Coronary artery (tissue), 2 donors: ENCODE measurements at places on chromosomes 5 and 9.
A peak's percentile ranks its signal among the peaks of the same experiment; 100 is the strongest.

GRCh38 chr9:130041648-130042405 is 1.2 kb downstream of the FNBP1 start:
- peak; percentile 75 for DNase-seq

DNA sequence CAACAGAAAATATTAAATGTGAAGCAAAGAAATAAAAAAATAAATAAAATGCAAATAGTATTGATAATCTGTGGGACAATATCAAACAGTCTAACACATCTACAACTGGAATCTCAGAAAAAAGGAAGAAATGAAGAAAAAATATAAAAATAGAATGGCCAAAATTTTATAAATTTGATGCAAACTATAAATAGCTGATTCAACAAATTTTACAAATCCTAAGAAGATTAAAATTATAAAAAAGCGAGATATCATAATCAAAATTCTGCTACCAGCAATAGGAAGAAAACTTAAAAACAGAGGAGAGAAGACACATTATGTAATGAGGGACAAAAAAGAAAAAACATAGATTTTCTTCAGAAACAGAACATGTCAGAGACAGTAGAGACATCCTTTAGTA is 129.2 kb upstream of the IRX1 start:
- no peak for DNase-seq

- no peak for DNase-seq
These were observed 82.8 kb downstream of the SLC1A3 start for GRCh38 chr5:36689225-36689624.

DNA sequence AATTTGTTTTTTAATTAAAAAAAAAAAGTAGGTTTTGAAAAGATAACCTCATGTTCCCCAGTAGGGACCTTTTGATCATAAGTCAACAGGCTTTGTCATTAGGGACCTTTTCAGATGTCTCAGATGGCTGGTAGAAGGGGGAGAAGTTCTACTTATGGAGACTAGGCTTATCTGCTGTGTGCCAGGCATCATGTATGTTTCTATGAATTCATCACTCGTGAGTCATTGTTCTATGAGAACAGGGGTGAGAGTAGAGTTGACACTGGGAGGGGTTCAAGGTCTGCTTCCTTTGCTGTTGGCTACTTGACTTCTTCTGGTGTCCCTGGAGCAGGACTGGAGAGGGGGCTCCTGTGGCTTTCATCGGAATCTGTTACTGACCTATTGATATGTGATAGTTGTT is 138.8 kb downstream of the KDM4C start:
- no peak for DNase-seq

GRCh38 chr5:80124121-80124918 is 89.2 kb downstream of the THBS4 start:
- no peak for DNase-seq

DNA sequence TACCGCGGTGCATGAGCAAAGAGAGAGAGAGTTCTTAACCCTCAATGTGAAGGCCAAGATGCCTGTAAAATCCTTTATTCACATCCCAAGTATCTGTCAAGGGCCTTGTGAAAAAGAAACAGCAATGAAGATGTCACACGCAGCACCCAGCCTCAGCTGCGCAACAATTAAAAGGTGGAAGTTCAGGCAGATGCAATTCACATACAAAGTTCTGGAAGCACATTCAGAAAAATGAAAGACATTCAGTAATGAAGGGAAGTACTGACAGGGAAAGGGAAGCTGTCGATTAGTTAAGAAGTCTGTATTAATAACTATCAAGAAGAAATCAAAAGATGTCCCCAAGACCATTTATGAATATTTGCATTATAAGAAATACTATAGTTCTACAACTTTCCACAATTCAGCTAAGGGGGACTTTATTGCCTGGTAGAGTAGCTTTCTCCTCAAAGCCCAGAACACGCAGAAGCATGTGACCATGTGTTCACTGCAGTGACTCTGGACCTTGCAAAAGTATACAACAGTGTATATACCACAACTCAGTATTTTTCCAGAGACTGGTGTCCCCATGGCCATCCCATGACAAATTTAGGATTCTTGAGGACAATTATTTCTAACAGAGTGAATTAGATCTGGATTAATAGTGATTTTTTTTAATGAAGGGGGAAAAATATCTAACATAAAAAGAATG is 137.5 kb downstream of the CDK5RAP2 start:
- DNase-seq = no peak

- no peak for DNase-seq
These were observed 92.5 kb downstream of the MACROH2A1 start for GRCh38 chr5:135306557-135306956.

- DNase-seq = no peak
These were observed 11.7 kb upstream of the SPINK14 start for GRCh38 chr5:148156609-148157008.

DNA sequence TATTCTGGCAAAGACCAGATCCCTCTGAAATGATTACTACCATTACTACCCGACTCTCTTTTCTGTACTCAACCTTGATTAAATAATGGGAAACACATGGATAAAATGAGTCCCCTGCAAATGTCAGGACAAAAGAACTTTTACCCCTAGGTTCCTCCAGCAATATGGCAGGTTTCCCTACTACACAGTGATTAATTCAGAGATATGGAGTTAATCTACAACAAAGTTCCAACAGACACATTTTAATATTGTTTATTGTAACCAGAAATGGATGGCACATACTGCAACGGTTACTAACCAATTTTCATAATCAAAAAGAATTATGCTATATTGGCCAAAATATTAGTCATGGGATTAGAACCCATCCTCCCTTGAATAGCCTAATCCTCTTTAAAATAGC is 294.8 kb downstream of the ATPSCKMT start:
- no peak for DNase-seq

- no peak for DNase-seq
These were observed 65.7 kb upstream of the ADCY2 start for GRCh38 chr5:7330256-7330655.

- no peak for DNase-seq
These were observed 74.3 kb upstream of the SPEF2 start for GRCh38 chr5:35543408-35543807.

DNA sequence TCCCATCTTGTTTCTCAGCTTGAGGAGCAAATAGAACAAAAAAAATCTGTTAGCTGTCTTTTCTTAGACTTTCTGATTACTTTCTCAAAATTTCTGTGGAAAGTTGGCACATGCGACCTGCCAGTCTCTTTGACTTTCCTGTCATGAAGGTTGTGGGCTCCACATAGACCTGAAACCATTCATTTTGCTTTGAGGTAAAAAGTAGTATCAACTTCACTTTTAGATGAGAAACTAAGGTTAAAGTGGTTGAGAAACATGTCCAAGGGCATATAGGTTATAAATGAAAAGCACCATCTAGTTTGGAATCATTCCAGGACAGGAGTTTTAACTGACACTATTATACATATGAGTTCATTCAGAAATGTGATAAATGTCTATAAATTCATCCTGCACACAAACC is 42.7 kb downstream of the ST8SIA4 start:
- no peak for DNase-seq

DNA sequence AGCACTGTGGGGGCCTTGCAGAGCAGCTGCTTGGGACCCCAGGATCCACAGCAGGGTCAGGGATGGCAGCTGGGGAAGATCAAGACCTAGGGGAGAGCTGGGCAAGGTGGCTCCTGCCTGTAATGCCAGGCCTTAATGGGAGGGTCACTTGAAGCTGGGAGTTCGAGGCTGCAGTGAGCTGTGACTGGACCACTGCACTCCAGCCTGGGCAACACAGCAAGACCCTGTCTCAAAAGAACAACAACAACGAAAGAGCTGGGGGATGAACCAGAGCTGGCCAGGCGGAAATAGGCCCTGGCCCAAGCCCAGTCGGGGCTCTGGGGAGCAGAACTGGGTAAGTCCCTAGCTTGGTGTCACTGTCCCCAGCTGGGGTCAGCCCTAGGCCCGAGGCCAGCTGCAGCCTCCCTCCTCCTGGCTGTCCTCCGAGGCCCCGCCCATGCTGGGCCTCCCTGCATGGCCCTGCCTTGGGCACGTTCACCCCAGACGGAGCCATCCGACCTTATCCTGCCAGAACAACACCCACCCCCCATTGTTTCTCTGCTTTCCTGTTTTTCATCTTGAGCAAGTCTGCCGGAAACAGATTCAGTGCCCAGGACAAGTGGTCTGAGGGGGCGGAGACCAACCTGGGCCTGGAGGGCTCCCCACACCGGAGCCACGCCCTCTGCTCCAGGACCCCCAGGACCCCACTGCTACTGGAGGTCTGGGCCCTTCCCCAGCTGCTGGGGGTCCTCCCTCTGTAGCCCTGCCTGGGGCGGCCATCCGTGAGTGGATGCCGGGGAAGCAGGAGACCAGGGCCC is 1.9 kb downstream of the DIPK1B start:
- no peak for DNase-seq

DNA sequence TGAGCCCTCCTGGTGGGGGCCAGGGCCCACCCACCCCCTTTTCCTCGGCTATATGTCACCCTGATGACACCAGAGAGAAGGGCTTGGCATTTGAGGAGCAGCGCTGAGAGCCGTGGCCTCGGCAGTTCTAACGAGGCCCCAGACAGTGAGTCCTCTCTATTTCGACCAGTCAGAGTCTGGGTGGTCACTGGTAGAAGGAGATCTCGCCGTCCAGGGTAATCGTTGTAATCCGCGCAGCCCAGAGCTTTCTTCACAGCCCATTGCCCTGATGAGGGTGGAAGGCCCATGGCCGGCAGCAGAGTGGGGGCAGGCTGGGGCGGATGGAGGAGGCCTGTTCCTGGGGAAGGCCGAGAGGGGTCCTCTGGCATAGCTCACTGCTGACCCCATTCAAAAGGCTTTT is 70.2 kb downstream of the PSMB7 start:
- no peak for DNase-seq

- no peak for DNase-seq
These were observed 117.5 kb upstream of the ZNF462 start for GRCh38 chr9:106745457-106745856.

GRCh38 chr5:169649486-169649885 is 12.4 kb downstream of the DOCK2 start:
- DNase-seq = no peak

GRCh38 chr5:135219868-135220267 is 179.2 kb downstream of the MACROH2A1 start:
- peak; percentile 55 for DNase-seq

- DNase-seq = no peak
These were observed 86.5 kb downstream of the ANGPTL2 start for GRCh38 chr9:127035948-127036347.

DNA sequence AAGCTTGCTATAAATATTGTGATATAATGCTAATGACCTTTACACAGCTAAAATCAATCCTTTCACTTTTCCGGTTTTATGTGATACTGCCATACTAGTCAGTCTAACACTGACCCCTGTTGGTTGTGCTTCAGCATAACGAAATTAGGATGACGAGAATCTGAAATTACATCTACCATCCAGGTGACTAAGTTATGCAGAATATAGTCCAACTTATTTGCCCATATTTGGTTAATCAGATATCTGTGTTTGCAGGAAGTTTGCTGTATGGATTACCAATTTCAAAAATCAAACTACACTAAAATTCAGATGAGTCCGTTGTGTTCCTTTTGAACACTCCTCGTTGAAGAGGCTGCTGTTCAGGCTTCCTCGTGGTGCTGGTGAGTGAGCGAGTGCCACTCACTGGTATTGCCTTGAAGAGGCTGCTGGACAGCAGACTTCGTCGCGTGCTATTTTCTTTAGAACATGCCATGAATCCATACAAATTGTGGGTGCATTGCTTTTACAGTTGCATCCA is 32.5 kb downstream of the TENT4A start:
- DNase-seq = no peak

- DNase-seq = no peak
These were observed 69.5 kb upstream of the GARNL3 start for GRCh38 chr9:127194881-127195713.

DNA sequence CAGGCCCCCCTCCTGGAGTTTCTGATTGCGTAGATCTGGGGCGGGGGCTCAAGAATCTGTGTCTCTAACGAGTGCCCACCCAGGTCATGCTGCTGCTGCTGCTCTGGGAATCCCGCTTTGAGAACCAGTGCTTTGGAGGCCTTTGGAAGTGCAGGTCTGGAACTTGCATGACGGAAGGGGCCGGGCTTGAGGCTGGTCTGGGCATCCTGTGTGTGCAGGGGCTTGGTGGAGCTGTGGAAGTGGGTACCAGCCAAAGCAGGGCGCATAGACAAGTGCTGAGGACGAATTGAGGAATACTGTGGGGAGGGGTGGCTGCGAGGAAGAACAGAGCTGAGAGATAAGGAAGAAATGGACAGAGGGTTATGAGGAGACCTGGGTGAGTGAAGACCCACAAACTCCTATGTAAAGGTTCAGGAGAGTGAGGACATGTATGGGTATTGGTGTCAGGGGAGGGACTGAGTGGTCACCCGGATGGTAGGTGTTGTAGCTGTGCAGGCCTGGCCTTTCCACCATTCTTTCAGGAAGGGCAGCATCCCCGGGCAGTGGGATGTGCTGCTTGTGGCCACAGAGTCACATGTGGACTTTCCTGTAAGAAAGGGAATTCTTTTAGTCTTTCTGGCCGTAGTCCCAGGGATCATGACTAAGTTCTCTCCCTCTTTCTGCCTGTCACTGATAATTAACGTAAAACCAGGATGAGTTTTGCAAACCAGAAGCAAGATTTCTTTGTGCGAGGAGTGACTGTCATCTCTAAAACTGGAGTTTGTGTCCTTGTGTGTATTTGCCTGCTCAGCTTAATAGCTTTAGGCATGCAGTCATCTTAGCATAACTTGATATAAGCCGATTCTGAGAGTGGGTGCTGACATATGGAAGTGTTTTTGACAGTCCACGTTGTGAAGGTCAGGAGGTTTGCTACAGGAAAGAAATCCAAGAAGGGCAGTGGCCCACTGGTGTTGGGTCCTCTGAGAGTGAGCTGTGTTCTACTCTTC is 43.3 kb upstream of the TJP2 start:
- DNase-seq = no peak

DNA sequence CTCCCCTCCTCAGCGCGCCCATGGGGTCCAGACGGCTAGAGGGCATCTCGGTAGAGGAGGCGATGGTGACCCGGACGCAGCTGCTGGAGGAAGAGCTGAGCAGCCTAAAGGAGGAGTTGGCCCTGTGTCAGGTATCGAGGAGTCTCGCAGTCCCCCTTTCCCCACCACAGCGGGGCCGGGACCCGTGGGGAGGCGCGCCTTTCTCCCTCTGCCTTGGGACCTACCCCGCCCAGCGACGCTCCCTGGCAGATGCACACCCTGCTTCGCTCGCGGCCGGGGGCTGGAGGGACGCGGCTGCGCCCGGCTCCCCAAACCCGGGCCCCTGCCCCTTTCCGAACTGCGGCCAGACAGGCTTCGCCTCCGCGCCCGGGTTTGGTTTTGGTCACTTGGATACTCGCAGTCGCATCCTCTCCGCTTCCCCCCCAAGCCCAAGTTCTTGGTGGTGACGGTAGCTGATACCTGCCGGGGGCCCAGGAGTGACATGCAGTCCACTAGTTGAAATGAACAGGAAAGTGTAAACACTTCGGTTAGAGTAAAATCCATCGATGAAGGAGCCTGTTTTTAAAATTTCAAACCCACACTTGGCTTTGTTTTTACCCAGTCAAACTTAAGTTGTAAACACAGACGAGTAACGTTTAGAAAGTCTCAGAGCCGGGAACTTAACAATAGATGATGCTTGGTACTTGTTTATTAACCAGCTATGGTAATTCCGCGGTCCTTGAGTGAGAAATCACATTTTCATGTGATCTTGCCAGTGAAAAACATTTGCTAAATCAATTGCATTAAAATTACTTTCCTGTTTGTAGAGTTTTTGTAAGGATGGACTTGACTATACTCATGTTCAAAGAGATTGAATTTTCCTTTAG is 688 bp downstream of the CNTLN start:
- DNase-seq = no peak

GRCh38 chr5:141934099-141934844 is 10.6 kb downstream of the DELE1 start:
- no peak for DNase-seq
